ENCODE measurements at places on chromosomes 1 and 21.

GRCh38 chr21:38758501-38759214 lies 47.1 kb upstream of the ETS2 start:
- no peak for DNase-seq

- no peak for DNase-seq
These were observed 350.9 kb downstream of the ST6GALNAC3 start for GRCh38 chr1:76425201-76426145.

GRCh38 chr1:61227857-61228550 lies 145.6 kb downstream of the NFIA start:
- no peak for DNase-seq

- DNase-seq, result no peak
These were observed 7.7 kb upstream of the HTR1D start for GRCh38 chr1:23224739-23225648.

GRCh38 chr1:10948463-10948775 lies 64.0 kb upstream of the TARDBP start:
- DNase-seq, result no peak

- no peak for DNase-seq
These were observed 14.0 kb upstream of the IFI44L start for GRCh38 chr1:78606274-78606673.

DNA sequence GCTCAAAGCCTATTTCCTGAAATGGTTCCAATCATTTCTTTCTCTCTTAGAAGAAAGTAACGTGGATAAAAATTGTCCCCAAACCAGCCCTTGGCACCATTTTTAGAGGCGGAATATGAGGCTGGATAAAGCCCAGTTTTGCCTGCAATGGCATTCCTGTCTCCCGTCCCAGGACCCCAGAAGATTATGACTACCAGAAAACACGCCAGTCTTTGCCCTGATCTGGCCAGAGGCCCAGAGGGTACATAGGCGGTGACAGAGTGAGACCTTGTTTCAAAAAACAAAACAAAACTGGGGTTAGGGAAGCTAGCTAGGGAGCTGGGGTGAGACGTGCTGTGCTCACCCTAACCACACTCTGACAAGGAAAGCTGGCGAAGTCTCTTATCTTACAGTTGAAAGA lies at the start of gene AADACL4:
Gene AADACL4 (plus strand): TSS at position 301 of the 400 bp plus-strand sequence. CDS start 462 bp downstream, outside the sequence.
- DNase-seq, result no peak

GRCh38 chr1:74629283-74629682 lies 44.3 kb downstream of the ERICH3 start:
- no peak for DNase-seq

DNA sequence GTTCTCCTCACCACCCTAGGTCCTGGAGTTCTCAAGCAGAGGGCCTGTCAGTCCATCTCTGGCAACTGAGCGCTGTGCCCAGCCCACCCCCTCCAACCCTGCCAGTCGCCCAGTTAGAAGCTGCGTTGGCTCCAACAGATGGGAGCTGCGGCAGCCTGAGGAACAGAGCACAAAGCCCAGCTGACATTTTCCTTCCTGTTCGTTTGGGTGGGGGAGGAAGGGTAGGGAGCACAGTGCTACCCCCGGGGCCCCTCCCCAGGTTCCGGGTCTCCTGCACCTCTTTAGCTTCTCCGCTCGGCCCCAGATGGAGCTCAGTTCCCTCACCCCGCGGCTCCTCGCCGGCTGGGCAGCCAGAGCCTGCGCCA lies 1.4 kb downstream of the LRRN2 start:
- no peak for DNase-seq

DNA sequence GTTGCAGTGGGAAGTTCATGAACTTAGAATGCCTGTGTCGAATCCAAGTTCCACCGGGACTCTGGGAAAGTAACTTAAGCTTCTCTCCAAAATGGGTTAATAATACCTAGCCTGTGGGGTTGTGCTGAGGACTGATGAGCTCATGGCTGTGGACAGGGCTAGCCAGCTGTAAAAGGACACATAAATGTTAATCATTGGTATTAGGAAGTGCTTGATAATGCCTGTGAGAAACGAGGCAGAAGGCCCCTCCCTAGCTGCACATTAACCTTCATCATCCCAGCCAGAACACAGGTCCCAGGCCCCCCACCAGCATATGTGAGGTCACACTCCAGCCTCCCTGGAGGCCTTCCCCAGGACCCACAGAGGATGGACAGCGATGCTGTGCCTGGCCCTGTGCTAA lies 789 bp upstream of the GJB4 start:
- DNase-seq, result no peak

DNA sequence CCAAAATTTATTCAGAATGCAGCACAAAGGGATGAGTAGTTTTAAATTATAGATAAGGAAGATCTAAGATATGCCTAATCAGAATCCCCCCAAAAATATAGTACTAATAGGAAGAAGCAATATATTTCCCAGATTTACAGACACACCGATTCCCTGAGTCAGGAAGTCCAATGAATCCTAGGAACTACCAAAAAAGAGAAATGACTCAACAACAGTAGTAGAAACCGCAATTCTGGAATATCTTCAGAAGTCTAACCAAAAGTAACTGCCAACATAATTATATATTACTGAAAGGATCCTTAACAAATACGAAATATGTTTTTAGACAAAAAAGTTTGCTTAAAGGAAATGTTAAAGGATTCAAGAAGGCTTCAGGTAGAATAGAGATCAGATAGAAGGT lies 10.3 kb downstream of the AHCTF1 start:
- DNase-seq, result no peak

GRCh38 chr21:36542312-36543101 lies 62.6 kb upstream of the CLDN14 start:
- no peak for DNase-seq

- no peak for DNase-seq
These were observed 1777.5 kb downstream of the BRINP3 start for GRCh38 chr1:188700116-188700515.

- DNase-seq, result no peak
These were observed 2.9 kb downstream of the RCC2 start for GRCh38 chr1:17436380-17437174.

- no peak for DNase-seq
These were observed 18.1 kb upstream of the ETS2 start for GRCh38 chr21:38787461-38788274.

- DNase-seq, result no peak
These were observed 20.6 kb downstream of the RRP1 start for GRCh38 chr21:43809853-43810504.

- DNase-seq, result no peak
These were observed 106.0 kb downstream of the PTPRU start for GRCh38 chr1:29342351-29342750.

DNA sequence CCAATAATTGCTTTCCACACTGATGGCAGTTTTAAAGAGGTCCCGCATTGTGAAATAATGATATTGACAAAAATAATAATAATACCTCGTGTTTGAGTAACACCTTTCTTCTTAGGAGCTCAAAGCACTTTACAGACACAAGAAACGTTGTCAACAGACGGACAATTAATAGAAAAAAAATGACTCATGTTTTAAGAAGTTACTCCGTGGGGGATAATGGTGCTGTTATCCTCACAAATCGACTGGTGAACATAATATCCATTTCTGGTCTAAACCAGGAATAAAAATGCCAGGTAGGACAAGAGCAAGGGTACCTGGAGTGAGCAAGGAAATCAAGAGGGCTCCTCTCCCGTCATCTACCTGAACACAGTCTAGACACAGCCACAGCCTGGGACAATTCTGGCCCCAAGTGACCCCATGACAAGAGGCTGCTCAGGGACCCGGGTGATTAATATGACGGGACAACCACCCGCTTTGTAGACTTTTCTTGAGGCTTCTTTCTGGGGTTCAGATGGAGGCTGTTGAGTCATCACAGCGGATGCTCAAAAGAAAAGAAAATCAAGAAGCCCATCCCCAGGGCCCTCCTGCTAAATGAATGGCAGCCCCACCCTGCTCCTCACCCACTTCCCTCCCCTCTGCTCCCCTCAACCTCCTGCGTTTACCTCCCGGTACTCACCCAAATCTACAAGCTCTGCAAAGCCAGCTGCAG lies 146.2 kb upstream of the IRF2BP2 start:
- DNase-seq, result no peak

DNA sequence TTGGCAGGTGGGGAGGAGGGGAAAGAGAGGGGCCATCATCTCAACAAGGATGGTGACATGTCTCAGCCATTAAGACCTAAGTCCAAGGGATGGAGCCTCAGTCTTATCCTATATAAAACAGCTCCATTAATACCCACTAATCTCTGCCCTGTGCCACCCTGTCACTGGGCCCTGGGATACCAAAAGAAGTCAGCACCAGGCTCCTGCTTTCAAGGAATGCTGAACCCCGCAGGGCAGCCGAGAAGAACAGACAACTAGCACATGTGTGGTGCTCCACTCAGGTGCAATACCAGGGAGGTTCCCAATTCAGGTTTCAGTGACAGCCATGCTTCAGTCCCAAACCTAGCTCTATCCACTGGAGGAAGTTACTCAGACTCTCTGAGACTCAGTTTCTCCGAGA lies 128.4 kb downstream of the GRIK3 start:
- no peak for DNase-seq

All from CD14-positive monocyte (primary cell).